ENCODE measurements at places on chromosomes 3 and 15. TPM values are rescaled to one million over a fixed set of nuclear protein-coding genes. Genes with fewer than 3 reads are reported as not detected.

The SLC22A13 gene
- 0.68 TPM for total RNA-seq

The TMEM212 gene
- not detected for total RNA-seq

The ITGA11 gene
- 22.8 TPM for total RNA-seq

The DUOX2 gene
- 92.1 TPM for total RNA-seq

The IMPG2 gene
- 0.31 TPM for total RNA-seq

The CEMIP gene
- total RNA-seq: 0.23 TPM

The COL8A1 gene
- total RNA-seq: 30.2 TPM

Data from ureter (tissue), 1 donor.